Kidney glomerular epithelial cell (primary cell): ENCODE measurements at places on chromosomes 4 and X.

DNA sequence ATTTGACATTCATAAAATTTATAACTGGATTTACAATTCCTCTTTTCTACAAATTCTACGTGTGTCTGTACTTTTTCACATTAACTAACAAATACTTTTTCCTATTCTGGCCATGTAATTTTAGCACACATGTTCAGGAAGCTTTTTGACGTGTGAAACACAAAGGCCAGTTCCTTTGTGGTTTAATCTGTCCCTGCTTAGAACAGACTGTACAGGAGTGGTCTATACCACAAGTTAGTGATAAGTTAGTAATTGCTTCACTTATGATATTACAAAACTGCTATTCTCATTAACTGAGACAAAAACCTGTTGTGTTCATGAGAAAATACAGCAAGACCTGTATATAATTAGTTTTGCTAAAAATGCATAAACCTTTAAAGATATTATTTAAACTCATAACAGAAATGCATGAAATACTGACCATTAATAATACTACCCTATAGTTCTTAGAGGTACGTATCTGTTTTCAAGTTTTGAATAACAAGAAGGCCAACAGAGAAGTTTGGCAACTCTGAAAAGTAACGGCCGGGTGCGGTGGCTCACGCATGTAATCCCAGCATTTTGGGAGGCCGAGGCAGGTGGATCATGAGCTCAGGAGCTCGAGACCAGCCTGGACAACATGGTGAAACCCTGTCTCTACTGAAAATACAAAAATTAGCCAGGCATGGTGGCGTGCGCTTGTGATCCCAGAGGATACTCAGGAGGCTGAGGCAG, 13.7 kb upstream of the AREG start:
- no peak for DNase-seq

GRCh38 chr4:120844528-120844921, 78.0 kb downstream of the PRDM5 start:
- DNase-seq: no peak

DNA sequence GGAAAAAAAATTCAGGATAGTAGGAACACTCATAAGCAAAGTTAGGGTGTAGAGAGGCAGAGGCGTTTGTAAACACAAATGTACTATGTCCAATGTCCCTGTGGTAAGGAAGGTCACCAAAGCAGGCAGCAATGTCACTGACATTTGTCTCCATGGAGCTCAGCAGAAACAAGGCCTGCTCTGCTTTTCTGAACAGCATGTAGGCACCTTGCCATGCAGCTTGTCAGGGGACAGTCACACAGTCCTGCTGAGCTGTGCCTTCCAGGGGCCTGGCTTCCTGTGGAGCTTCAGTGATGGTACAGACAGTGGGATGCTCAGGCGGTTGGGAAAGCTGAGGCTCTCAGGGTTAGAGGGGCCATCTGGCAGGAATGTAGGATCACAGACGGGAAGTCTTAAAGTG, 74.5 kb upstream of the HS3ST1 start:
- DNase-seq: no peak

DNA sequence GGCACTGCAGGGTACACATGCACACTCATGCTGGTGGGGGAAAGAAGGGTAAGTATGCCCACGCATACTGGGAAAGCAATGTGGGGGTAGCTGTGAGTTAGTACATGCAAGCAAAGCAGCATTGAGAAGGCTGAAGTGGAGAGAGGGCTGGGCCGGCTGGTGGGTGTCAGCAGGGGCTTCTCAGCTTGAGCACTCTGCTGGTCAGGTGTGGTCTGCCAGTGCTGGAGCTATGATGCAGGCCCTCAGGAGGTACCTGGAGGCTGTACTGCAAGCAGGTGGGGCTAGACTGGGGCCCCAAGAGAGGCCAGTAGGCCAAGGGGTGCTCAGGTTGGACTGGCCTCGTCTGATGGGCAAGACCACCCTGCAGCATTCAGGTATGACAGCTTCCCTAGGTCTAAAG, 61.9 kb upstream of the SERPINA7 start:
- no peak for DNase-seq
